RPMI7951 (cell line): ENCODE measurements at places on chromosomes 1 and 21. TPM values are rescaled to one million over a fixed set of nuclear protein-coding genes. Genes with fewer than 3 reads are reported as not detected.

DNA sequence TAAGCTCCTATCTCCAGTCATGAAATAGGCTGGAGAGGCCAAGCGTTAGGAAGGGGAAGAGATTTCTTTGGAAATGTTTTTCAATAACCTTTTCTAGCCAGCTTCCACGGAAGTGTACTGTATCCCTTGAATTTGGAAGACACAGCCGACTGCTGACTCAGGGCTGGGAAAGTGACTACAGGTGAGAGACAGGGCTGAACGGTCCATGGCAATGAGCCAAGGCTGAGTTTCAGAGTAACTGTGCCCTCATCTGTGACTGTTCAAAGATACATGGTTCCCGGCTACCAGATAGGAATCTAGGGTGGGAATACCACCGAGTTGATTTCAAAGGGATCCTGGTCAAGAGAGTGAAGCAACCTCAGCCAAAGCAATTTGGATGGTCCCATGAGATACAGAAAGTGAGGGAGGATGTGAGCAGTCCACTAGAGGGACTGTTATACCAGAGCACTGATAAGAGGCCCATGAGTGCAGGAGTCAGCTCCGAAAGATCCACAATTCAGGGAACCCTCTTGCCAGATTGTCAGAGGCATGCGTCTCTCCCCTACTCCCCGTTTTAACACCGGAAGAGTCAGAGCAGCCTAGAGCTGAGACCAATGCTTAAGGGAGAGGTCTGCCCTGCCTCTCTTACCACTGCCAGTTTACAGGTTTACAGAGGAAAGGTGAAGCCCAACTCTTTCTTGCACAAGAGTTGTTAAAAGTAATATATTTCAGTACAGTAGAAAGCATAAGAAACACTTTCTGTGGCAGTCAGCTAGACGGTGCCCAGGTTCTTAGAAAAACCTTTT, 3.2 kb upstream of the KRTAP19-8 start:
- DNase-seq = no peak

DNA sequence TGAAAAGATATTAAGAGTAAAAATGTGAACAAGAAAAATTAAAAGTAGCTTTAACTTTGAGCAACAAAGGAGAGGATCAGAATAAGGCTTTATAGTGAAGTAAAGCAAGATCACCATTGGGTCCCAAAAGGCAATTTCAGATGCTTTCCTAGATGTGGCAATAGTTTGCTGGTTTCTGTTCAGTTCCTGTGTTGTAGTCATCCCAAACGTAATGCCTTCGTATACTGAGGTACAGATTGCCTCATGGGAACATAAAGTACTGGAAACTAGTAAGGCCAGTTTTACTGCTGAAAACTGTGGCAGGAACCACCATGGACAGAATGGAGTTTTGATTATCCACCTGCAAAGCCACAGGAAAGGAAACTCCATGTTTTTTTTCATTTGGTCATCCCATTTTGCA, 283.5 kb upstream of the SGIP1 start:
- DNase-seq = no peak

GRCh38 chr1:76218888-76219287, 144.3 kb downstream of the ST6GALNAC3 start:
- DNase-seq = no peak

GRCh38 chr1:25579292-25580252, 36.2 kb downstream of the LDLRAP1 start:
- DNase-seq = no peak

DNA sequence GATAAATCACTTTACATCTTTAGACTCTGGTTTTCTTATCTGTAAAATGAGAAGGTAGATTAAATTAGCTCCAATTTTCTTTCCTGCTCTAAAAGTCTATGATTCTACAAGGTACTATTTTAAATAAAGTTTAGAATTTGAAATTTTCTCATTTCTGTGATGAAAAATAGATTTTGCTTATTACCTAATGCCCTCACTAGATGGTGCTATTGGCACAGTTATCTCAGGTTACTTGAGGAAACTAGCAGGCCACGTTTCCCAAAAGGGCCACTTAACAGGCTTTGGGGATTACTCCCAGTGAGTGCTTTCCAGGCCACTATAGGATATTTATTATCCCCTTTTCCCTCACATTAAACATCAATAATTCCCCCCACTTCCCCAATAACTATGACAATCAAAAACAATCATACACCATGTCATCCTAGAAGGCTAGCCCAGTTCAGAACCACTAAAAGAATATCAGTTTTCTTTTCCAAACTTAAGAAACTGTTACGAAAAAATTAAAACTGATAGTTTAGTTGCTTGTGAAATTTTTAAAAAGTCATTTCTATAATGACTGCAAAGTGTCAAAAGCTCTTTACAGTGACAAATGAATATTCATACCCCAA, 30.6 kb downstream of the OMA1 start:
- DNase-seq = peak; percentile 77

GRCh38 chr1:44076066-44076465, 42.6 kb upstream of the KLF17 start:
- peak; percentile 67 for DNase-seq

- peak; percentile 85 for DNase-seq
Measured at GRCh38 chr1:153572569-153573015, 6.9 kb upstream of the S100A2 start.

DNA sequence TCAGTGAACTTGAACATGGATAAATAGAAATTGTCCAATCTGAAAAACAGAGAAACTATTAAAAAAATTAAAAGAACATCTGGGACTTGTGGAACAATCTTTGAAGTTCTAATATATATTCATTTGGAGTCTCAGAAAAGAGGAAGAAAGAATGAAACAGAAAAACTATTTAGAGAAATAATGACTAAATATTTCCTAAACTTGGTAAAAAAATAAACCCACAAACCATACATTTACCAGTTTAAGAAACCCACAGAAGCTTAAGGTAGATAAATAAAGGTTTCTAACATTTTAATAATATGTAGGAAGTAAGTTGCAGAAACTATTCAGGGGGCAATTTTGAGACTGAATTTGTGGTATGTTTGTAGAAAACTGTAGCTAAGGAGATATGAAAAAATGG, 437.8 kb downstream of the PTBP2 start:
- DNase-seq = no peak

- DNase-seq = no peak
Measured at GRCh38 chr1:57024855-57025254, 59.0 kb upstream of the C8B start.

- peak; percentile 53 for DNase-seq
Measured at GRCh38 chr1:152533327-152533938, 19.2 kb downstream of the CRCT1 start.

DNA sequence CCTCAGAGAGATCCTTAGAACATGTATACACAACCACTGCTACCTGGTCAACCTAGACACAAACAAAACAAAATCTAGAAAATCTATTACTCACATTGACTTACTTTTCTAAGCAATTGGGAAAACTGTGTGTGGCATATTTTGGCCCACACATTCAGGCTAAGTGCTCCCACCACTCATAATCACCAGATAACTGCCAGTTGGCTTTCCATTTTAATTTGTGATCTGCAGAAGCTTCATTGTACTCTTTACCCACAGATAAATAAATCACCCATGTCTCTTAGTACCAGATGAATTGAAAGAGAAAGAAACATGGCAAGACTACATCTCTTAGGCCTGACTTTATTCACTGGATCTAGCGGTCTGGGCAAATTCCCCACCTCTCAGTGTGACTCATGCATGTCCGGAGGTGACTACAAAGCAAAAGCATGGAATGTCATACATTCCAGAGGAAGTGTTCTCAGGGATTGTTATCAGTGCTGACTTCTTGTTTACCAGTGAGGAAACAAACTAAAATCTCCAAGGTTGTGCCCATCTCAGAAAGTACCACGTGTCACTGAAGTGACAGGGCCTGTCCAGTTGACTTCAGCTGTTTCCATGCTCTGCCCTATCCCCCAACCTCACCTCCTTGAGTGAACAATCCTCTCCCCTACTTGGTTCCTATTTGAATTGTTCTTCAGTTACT, 52.4 kb upstream of the BCL10 start:
- peak; percentile 99 for DNase-seq

DNA sequence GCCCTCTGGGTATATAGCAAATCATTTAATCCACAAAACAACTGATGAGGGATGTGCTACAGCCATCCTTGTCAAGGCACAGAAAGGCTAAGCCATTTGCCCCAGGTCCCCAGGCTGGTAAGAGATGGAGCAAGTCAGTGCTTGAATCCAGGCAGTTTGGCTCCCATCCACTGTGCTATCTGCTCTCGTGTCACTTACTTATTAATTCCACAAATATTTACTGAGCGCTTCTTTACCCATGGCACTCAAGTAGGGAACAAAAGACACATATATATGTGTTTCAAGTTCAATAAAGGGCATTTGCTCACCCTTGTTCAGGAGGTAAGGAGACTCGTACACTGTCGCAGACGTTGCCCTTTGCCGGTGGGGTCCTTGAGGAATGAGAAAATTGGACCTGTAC, 38.6 kb upstream of the MPZL1 start:
- DNase-seq = no peak

GRCh38 chr1:53134042-53134485, 8.4 kb downstream of the SLC1A7 start:
- no peak for DNase-seq

GRCh38 chr1:182917378-182917777, 35.6 kb downstream of the SHCBP1L start:
- peak; percentile 43 for DNase-seq

- DNase-seq = no peak
Measured at GRCh38 chr1:216450227-216450626, 27.0 kb upstream of the USH2A start.

- DNase-seq = peak; percentile 81
Measured at GRCh38 chr1:227318853-227319607, 738 bp upstream of the CDC42BPA start.

GRCh38 chr1:119702384-119702783, 9.3 kb upstream of the PHGDH start:
- peak; percentile 92 for DNase-seq

DNA sequence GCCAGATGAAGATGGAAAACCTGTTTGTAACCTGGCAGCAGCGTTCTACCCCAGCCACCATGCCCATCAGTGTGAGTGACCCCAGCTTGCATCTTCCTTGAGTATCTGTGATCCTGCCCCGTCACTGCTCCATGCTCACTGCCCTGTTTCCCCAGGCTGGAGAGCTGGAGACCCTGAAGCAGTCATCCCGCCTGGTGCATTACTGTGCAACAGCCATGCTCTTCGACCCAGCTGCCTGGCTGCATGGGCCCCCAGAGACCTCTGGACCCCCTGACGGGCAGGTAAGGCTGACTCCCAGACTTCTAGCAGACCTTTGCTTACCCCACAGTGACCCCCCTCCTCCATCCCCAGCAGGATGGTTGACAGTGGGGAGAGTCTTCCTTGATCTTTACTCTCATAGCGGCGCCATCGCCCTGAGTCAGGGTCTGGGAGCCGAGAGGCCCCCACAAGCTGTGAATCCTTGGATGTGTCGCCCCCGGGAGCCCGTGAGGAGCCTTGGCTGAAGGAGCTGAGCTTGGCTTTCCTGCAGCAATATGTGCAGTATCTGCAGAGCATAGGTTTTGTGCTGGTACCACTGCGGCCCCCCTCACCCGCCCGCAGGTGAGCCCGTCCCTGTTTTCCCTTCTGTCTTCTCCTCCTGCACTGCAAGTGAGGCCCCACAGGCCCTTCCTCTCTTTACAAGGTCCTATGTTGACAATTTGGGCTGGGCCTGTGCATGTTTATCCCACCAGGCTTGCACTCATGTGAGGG, 10.4 kb downstream of the HYI start:
- DNase-seq = no peak

DNA sequence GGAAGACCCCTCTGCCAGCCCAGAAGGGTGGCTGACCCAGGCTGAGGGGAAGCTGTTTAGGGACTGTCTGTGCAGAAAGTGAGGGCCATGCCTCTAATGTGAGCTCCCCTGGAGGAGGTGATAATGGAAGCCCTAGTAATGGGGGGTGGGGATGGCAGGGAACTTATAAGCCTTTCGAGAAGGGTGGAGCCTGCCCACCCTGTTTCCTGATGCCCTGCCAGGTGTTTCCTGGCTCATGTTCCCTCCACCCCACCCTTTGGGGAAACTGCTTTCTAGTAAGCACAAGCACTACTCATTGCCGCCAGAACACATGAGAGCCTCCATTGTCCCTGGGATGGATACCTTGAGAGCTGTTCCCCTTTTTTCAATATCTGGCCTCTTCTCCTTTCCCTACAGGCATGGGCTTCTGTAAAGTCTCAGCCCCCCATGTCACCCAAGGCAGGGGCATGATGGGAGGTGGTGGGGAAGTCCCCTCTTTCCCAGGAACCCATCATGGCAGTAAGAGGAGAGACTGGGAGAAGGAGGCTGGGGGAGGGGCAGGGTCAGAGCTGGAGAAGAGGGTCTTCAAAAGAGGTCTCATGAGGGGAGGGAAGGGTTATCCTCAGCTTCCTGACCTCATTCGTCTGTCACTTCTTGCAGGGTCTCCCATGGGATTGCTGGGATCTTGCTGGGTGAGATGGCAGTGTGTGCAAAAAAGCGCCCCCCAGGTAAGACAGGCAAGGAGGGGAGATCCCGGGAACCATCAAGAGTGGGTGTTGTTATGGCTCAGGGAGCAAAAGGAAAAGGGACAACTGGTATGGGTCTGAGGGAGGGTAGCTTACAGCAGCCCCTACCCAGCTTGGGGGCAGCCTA, 2.4 kb downstream of the ATP8B2 start:
- no peak for DNase-seq

- DNase-seq = peak; percentile 4
Measured at GRCh38 chr1:25430967-25431881, 527 bp downstream of the MACO1 start.

DNA sequence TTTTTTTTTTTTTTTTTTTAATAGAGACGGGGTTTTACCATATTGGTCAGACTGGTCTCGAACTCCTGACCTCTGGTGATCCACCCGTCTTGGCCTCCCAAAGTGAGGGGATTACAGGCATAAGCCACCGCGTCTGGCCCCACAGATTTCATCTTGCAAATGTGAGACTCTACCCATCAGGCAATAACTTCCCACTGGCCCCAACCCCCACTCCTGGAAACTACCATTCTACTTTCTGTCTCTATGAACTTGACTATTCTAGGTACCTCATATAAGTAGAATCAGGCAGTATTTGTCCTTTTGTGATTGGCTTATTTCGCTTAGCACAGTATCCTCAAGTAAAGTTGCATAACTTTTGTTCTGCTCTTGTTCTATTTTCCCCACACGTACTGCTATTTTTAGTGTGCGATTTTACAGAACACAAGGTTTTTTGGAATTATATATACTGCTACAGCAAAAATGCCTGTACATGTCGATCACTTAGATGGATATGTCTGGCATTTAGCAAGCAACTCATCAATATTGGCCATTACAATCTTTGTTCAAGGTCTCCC, 40.2 kb downstream of the ECE1 start:
- DNase-seq = no peak

The GSTM4 gene
- total RNA-seq = 30.6 and 34.5 TPM in 2 replicates

The KLHDC7A gene
- total RNA-seq = not detected in 2 replicates

The NFASC gene
- total RNA-seq = 6.0 and 6.8 TPM in 2 replicates

The PTGS2 gene
- 2.1 and 2.4 TPM in 2 replicates for total RNA-seq

The GCLM gene
- 45.1 and 46.3 TPM in 2 replicates for total RNA-seq

The PDE9A gene
- not detected in 2 replicates for total RNA-seq

The PHLDA3 gene
- 6.4 and 15.8 TPM in 2 replicates for total RNA-seq

The SLFNL1 gene
- total RNA-seq = 0.12 TPM in 1 of 2 replicates, not detected in the other

The EVA1C gene
- 9.6 and 11.8 TPM in 2 replicates for total RNA-seq

The PDZK1IP1 gene
- not detected in 2 replicates for total RNA-seq

The SHISAL2A gene
- total RNA-seq = not detected in 2 replicates

The OR6N1 gene
- total RNA-seq = not detected in 2 replicates

The DIP2A gene
- 13.6 and 14.3 TPM in 2 replicates for total RNA-seq

The IQCC gene
- total RNA-seq = 2.9 and 5.6 TPM in 2 replicates
